T-helper 17 cell (primary cell): ENCODE measurements at places on chromosomes 2 and 18.

GRCh38 chr18:79869591-79870300 lies 72.0 kb downstream of the KCNG2 start:
- no peak for DNase-seq

DNA sequence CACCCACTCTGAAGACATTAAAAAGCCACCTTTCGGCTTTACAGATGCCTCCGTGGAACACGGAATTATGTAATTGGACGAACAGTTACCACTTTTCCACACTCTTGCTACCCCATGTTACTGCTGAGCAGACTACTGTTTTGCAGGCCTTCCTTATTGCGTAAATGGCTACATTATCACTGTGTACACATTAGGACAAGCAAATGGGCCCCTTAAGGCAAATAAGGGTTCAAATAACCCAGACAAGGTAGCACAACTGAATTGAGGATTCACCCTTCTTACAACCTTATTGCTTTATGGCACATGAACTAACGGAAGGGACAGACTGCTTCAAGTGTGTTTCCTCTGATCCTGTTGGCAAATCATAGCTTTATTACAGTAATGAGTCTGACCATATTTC lies 832.2 kb upstream of the FANCL start:
- DNase-seq, result no peak

DNA sequence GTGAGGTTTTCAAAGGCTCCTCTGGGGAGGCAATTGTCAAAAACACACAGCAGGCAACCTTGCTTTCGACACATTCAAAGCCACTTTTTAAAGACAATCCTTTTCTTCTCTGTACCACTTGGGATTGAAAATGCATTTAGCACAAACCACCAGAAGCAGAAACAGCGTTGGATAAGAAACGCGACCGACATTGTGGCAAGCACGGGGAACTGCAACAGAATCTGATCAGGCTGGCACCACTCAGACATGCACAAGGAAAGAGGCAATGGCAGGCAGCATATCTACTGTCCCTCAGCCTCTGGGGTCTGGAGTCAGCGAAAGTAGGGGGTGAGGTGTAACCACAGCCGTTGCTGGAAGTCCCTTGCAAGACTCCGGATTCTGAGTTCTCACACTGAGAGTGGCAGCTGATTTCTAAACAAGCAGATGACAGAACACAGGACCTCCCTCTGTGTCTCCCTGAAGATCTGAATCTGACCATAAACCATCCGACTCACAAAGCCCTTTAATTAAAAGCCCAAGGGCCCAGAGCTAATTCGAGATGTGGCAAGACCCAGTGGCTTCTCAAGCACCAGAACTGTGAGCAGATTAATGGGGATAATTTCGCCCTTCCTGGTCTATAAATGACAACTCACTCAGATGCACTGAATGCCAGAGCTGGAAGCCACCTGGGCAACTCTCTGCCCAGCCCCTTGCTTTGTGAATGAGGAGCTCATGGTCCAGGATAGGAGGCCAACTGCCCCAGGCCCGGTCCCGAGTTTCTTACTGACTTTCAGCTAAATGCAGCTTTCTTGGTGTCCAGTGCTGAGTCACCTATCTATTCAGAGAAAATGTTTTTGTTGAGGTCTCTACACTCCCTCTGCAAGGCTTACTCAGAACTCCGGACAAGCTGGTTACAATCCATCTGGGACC lies 29.6 kb downstream of the CYRIA start:
- DNase-seq, result no peak

DNA sequence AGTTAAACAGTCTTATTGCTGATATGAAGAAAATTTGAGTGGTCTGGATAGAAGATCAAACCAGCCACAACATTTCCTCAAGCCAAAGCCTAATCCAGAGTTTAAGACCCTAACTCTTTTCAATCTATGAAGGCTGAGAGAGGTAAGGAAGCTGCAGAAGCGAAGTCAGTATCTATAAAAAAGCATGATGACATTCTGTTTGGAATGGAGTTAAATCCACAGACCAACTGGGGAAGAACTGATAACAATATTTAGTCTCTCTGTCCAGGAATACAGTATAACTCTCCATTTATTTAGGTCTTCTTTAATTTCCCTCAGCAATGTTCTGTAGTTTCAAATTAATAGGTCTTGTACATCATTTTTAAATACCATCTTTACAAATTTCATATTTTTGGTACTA lies 16.0 kb downstream of the PIGN start:
- no peak for DNase-seq
